Immature natural killer cell (primary cell): ENCODE measurements at places on chromosomes 2 and 18. TPM values are rescaled to one million over a fixed set of nuclear protein-coding genes. Genes with fewer than 3 reads are reported as not detected.

The PJVK gene
- polyA plus RNA-seq: not detected

The IL1RN gene
- polyA plus RNA-seq: 1.9 TPM

The NEUROD1 gene
- polyA plus RNA-seq: not detected

The NXPH2 gene
- polyA plus RNA-seq: not detected

The VWA3B gene
- not detected for polyA plus RNA-seq

The SRBD1 gene
- 13.4 TPM for polyA plus RNA-seq

The LYPD6 gene
- not detected for polyA plus RNA-seq

The CXCR1 gene
- polyA plus RNA-seq: 30.5 TPM

The NEB gene
- not detected for polyA plus RNA-seq

The NR4A2 gene
- polyA plus RNA-seq: 21.0 TPM

The CNDP1 gene
- polyA plus RNA-seq: not detected

The CPO gene
- polyA plus RNA-seq: not detected

The TET3 gene
- 0.16 TPM for polyA plus RNA-seq

GRCh38 chr2:3142961-3143571, 234.6 kb downstream of the EIPR1 start:
- no peak for DNase-seq

DNA sequence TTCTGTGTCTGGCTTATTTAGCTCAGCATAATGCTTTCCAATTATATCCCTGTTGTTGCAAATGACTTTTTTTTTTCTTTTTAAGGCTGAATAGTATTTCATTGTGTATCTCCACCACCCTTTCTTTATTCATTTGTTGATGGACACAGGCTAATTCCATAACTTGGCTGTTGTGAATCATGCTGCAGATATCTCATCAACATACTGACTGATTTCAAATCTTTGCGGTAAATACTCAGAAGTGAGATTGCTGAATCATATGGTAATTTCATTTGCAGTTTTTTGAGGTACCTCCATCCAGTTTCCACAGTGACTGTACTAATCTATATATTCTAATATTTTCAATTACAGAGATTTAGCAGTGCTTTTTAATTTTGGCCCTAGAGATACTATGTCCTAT, 266.2 kb downstream of the TMX3 start:
- no peak for DNase-seq

DNA sequence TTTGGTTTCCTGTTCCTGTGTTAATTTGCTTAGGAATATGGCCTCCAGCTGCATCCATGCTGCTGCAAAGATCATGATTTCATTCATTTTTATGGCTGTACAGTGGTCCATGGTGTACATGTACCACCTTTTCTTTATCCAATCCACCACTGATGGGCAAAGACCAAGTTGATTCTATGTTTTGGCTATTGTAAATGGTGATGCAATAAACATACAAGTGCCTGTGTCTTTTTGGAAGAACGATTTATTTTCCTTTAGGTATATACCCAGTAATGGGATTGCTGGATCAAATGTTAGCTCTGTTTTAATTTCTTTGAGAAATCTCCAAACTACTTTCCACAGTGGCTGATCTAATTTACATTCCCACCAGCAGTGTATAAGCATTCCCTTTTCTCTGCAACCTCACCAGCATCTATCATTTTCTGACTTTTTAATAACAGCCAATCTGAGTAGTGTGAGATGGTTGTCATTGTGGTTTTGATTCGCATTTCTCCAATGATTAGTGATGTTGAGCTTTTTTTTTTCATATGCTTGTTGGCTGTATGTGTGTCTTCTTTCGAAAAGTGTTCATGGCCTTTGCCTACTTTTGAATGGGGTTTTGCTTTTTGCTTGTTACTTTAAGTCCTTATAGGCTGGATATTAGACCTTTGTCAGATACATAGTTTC, 19.4 kb downstream of the EXOC6B start:
- DNase-seq: no peak

GRCh38 chr2:168116448-168116847, 130.9 kb downstream of the STK39 start:
- no peak for DNase-seq

DNA sequence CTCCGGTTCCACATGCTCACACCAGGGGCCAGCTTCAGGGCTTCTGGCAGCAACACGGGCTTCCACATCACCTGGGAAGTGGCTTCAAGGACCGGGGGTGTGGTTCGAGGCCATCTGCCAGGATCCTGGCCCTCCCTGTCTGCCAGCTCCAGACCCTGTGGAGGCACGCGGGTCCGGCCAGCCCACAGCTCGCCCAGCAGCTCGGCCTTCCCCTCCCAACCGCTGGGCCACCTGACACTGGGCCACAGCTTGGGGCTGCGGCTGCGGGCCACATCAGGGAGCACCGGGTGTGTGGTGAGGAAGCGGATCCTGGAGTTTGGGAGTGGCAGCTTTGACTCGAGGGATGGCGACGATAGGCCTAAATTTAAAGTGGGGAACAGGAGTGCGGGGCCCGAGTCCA, 7.0 kb downstream of the C2orf81 start:
- DNase-seq: no peak

DNA sequence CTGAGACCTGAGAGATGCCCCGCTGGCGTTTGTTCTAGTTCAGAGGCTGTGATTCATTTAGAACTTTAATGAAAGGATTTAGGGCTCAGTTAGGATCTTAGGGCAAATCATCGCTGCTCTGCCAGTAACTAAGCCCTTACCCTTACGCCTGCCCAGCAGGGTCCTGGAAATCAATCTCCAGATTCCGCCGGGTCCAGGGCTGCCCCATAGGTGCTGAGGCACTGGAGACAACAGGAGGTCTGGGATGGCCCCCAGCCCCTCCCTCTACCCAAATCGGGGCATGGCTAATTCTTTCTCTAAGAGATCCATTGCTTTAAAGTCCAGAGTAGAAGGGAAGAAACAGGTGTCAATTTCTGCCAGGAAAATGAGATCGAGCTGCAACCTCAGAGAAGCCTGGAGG, 83.1 kb downstream of the SDC1 start:
- DNase-seq: no peak

DNA sequence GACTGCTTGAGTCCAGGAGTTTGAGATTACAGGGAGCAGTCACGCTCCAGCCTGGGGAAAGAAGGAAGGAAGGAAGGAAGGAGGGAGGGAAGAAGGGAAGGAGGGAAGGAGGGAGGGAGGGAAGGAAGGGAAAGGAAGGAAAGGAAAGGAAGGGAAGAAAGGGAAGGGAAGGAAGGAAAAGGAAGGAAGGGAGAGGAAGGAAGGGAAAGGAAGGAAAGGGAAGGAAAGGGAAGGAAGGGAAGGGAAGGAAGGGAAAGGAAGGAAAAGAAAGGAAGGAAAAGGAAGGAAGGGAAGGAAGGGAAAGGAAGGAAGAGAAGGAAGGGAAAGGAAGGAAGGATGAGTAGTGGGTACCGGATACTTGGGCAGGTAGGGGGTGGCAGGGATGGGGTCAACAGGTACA, 32.3 kb downstream of the GPR155 start:
- no peak for DNase-seq

DNA sequence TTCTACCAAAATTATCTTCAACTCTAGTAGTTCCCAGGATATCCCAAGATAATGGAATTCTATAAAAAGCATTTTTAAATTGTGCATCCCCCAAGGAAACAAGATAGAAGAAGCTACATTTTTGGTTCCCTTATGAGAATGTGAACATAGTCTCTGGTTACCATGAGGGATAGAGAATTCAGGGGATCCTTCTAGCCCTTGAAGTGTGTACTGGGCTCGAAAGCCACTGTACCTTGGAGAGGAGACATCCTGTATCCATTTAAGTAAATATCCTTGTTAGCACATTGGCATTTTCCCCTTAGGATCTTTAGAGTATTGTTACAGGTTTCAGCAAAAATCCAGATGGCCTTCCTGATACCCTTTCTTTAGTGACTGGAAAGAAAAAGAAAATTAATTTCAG, 228.5 kb downstream of the RTP5 start:
- DNase-seq: no peak

- no peak for DNase-seq
These were observed 67.0 kb downstream of the ZEB2 start for GRCh38 chr2:144452989-144453336.

DNA sequence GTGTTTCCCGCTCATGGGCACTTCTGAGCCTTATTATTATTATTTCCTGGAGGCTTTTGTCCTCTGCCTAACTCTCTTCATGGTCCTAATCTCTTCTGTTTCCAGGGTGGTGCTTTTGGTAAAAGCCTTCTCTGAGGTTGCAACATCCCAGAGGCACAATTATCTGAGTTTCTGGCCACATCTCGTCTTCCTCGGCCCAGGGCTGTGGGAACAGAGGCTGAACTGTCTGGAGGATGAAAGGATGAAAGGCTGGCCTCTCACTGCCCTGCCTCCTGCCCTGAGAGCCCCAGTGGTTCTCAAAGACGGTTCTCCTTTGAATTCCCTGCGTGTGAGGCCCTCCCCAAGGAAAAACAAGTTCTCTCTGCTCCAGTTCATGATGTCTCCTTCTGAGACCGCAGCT, 13.8 kb downstream of the GYPC start:
- DNase-seq: no peak

DNA sequence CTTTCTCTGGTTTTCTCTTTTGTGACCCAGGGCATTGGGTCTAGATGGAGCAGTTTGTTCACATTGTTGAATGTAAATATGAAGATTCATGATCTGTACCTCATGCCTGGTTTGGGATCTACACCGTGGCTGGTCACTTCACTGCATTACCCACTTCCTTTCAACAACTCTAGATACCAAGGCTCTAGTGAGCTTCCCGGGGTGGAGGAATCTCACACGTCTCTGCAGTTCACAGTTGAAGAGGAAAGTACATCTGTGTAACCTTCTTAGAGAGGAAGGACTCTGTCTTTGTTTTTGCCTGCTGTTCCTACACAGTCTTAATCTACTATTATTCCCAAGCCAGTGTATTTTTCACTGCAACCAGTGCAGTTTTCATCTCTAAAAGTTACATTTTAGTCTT, 574.8 kb downstream of the MBD2 start:
- DNase-seq: no peak

DNA sequence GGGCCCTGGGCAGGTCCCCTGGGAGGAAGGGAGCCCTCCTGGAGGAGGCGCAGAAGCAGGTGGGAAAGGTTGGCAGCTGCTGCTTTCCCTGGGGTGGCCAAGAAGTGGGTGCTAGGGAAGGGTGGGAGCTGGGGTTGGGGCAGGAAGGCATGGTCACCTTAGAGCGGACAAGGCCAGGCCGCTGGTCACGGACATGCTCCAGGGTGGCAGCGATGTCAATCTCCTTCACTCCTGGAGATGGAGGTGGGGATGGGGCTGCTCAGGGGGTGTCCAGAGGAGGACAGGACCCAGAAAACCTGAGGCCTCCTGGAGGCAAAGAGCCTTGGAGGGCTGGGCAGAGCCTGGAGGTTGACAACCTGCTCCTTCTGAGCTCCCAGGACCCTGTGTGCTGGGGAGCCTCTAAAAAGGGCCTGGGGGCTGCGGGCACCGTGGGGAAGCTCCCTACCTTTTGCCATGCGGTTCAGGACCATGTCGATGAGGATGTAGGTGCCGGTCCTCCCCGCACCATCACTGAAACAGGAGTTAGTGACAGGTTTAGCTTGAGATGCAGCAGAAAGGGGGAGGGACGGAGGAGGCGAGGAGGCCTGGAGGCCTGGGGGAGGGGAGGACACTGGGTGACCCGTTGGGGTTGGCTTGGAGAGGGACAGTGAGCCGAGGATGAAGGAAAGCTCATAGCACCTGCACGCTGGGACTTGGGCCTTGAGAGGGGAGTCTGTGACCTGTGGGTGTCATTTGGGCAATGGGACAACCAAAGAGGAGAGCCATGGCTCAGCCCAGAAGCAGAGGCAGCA, 11.4 kb downstream of the DNAJB2 start:
- no peak for DNase-seq

- DNase-seq: no peak
These were observed 91.1 kb upstream of the ANKRD30BL start for GRCh38 chr2:132252894-132253264.

DNA sequence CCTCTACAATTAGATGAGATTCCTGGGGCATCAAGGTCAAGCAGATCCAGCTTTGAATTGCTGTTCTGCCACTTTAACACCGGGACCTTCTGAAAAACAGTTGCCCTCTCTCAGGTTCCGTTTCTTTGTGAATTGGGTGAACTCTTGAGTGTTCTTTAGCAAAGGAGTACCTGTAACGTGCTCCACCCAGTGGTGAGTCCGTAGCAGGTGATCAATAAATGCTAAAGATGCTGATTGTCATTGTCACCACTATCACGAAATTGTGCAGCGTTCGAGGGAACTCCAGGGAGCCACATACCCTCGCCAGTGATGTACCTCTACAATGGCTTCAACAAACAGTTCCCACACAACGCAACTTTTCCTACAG, 81.9 kb downstream of the TCF7L1 start:
- DNase-seq: no peak

GRCh38 chr2:140491876-140492275, 1638.9 kb downstream of the LRP1B start:
- no peak for DNase-seq

GRCh38 chr2:233953087-233953801, 36.1 kb downstream of the TRPM8 start:
- DNase-seq: no peak

DNA sequence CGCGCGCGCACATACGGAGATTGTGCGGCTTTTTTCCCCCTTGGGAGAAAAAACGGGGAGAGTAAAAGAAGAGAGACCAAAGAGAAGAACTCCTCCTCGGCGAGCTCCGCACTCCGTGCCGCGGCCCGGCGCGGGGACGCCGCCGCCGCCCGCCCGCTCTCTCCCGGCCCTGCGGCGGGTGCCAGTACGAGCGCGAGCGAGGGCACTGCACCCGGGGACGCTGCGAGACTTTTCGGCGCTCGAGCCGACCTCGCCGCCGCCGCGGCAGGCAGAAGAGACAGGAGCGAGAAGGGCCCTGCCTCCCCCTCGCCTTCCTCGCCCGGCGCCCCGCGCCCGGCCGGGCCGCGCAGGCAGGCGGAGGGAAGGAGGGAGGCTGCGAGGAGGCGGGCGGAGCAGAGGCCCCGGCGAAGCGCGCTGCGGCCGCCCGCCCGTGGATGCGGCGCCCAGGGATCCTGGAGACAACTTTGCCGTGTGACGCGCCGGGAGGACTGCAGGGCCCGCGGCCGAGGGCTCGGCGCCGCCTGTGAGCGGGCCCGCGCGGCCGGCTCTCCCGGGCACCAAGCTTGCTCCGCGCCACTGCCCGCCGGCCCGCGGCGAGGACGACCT, 857 bp upstream of the INHBB start:
- no peak for DNase-seq

DNA sequence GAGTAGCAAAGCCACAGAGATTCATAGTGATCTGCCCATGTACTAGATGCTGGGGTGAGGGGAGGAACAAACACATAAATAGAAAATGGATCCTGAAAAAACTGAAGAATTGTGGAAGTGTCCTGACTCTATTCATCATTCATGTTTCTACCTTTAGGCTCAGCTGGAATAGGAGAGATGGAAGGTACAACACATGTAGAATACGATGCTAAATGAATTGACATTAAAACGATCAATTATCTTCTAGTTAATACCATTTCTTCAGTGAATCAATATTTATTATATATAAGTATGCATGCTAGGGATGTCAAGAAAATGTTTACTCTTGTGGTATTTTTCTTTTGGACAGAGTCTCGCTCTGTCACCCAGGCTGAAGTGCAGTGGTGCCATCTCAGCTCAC, 159.1 kb downstream of the IRS1 start:
- DNase-seq: no peak

DNA sequence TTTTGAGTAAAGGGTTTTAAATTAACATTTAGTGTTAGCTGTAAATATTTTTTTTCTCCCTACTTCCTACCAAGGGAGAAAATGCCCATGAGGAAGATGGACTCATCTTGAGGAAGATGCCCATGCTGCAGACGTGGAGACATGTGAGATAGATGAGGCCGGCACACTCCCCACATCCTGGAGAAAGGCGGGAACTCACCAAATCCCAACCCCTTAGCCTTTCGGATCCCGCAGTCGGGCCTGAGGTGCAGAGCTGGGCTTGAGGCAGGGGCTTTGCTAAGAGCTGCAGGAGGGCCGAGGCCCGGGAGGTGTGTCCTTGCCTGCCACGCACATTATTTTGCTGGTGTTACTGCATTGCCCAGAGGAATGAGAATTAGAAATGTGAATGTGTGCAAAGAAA, 137.9 kb downstream of the NAPG start:
- DNase-seq: no peak
